ENCODE measurements at places on chromosomes 1 and 21.

DNA sequence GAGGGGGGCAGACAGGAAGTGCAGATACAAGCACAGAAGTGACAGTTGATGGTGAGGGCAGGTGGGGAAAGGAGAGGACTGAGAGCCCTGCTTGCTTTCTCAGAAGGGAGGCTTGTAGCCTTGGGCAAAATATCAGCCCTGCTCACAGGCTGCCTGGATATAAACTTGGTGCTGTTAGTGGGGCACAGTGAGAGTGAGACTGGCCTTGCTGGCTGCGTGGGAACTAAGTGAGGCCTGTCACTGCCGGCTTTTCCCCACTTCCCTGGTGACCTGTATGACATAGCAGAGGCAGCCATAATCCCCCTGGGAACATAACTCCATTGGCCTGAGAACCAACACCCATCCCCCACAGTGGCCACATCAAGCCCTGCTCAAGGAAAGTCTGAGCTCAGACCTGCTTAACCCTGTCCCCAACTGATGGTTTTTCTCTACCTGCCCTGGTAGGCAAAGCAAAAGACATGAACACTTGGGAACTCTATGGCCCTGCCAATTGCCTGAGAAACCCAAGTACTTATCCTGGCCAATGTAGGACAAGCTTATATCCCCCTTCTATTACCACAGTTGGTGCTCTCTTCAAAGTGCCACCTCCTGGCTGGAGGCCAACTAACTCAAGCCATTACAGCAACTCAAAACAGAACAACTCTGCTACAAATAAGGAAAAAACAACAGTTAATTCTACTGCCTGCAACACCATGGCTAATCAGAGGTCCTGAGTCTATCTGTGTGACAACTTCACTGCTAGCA is 472.7 kb downstream of the PLPP3 start:
- no peak for DNase-seq

DNA sequence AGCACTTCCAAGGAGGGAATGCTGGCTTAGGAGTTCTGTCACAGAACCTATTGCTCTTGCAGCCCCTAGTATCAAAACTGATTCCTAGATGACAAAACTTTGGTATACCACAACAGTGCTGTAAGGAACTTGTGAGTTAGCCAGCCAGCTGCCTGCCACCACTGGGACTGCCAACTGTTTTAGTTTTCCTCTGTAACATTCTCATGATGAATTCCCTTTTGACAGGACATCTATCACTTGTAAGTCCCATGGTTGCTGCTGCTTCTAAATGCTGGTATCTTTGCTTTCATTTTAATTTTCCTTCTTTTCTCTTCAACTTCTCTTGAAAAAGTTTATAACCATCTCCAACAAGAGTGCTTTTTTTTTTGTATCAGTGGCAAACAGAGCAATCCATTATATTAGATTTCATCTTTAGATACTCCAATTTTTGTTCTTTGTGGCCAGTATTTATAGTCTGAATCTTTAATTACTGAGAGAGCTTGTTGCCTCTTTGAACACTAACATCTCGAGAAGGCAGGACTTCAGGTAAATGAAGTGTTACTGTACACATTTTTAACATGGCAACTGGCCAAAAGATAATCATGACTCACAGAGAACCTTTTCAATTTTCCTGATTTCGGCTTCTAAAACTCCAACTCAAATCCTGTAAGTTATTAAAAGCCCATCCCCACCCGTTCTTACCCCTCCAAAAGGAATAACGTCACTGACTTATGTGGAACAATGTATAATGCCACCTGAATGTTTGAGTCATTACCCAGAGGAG is 19.8 kb downstream of the DBT start:
- no peak for DNase-seq

- DNase-seq, result no peak
These were observed 69.0 kb downstream of the KCND3 start for GRCh38 chr1:111920221-111921024.

DNA sequence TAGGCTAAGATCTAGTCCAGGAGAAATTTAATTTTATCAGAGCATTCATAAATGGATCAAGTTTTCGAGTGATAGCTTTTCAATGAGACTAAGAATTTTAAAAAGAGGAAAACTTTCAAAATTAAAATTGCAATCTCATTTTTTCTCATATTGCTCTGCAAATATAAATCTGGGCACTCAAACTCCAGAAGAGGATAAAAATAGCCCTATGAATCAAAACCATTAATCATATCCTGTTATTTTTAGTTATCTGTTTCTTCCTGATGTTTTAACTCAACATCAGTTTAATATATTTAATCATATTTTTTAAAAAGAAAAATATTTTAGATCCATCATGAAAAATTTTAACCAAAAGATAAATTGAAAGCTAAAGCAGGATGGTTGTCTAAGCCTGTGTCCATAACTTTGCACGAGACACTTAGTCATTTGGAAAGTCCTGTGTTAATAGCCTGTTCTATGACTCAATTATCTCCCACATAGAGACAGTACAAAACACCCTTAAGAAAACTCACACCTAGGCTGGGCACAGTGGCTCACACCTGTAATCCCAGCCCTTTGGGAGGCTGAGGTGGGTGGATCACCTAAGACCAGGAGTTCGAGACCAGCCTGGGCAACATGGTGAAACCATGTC is 17.1 kb upstream of the PRRC2C start:
- DNase-seq, result no peak

- no peak for DNase-seq
These were observed 28.0 kb upstream of the KAZN start for GRCh38 chr1:14570514-14570913.

DNA sequence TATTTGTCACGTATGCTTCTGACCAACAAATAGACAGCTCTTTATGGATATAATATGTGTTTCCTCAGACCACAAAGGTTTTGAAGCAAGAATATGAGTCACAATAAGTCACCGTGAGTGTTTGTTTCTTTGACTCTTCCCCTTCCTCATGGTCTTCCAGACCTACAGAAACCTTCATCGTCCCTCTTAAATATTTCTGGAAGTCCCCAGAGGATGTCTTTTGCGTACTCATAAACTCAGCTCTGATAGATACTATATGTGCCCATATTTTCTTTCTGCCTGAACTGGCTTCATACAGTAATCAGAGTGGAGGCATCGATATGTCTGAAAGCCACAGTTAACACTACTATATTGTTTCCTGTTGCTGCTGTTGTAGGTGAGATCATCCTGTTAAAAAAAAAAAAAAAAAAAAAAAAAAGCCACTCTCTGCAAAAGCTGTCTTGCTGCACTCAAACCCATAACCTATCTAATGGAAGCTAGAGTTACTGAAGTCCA is 38.4 kb downstream of the ADAMTS1 start:
- DNase-seq, result no peak

DNA sequence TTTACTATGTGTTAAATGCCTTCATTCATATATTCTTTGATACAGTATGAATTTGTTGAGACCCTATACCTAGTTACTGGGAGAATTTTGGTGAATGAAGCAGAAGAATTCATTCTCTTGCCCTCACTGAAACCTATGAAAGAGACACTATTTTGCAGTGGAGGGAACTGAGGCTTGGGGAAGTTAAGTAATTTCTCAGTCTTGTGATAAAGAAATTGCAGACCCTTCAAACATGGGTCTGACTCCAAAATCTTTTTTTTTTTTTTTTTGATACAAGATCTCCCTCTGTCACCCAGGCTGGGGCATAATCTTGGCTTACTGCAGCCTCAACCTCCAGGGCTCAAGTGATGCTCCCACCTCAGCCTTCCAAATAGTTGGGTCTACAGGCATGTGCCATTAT is 132.1 kb downstream of the DNM3 start:
- DNase-seq, result no peak

DNA sequence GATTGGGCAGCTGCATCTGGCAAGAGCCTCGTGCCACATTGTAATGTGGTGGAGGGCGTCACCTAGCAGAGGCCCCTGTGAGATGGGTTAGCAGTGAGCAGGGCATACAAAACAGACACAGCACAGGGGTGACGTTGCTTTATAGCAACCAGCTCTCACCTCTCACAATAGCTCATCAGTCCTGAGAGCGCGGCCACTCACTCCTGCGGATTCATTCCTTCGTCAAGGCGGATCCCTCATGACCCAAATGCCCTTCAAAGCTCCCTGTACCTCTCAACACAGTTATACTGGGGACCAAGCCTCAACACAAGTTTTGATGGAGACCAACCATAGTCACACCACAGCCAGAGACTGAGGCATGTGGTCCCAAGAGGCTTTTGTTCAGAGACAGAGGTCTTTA is 22.9 kb downstream of the SLC37A1 start:
- no peak for DNase-seq

DNA sequence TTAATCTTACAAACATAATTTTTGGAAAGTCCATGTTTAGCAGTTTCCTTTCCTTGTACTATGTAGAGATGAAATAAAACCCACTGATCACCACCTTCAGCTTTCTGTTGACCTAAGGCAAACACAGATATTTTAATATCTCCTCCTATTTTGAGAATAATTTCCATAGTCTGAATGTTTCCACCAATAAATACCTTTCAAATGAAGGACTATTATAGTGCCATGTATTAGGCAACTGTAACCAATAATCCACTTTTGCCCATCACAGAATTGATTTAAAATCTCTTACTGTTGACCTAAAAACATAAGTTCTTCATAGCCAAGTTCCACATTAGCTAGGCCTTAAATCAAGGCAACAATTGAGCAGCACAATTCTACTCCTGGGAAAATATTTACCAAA is 1.8 kb downstream of the CDC42BPA start:
- no peak for DNase-seq

DNA sequence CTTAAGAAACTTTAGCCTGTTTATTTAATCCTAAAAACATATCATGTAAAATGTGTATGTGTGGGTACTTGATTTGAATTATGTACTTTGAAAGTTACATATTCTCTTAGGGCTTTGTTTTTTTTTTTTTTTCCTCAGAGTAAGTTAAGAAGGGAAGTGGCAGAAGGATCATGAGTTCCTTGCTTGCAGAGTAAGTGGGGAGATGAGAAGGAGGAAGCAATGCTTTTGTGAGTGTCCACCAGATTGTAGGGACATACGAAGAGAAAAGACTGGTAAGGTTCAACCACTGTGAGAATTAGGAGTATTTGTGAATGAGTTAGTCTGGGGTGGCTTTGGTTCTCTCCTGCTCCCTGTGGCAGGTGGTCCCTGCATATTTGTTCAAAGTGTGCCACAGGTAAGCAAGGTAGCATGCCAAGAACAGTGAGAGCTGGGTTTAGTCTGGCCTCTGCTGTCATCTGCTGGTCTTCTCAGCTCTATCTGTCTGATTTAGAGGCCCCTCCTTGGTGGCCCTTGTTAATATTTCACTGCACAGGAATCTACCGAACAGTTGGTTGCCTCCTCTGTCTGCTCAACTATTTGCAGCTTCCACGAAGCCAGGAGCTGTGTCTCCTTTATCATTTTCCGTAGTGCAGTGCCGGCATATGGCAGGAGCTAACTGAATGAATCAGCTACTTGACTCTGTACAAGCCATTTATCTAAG is 9.5 kb downstream of the DNM3 start:
- no peak for DNase-seq

DNA sequence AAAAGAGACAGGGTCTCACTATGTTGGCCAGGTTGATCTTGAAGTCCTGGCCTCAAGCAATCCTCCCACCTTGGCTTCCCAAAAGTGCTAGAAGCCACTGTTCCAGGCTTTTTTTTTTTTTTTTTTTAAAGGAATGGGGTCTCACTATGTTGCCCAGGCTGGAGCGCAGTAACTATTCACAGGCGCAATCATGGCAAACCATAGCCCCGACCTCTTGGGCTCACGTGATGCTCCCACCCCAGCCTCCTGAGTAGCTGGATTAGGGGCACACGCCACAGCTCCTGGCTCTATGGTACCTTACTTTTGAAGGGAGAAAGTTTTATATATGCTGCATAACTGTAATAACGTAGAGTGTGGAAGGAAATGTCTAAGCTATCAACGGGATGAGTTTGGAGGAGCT is 5.7 kb upstream of the ATP13A2 start:
- no peak for DNase-seq

- no peak for DNase-seq
These were observed 2.4 kb downstream of the ICMT start for GRCh38 chr1:6233376-6233775.

- DNase-seq, result no peak
These were observed 110.1 kb downstream of the HMGB4 start for GRCh38 chr1:33973799-33974545.

GRCh38 chr1:37035014-37035691 is 838 bp upstream of the GRIK3 start:
- no peak for DNase-seq

GRCh38 chr1:90781534-90781933 is 64.4 kb upstream of the BARHL2 start:
- DNase-seq, result no peak

DNA sequence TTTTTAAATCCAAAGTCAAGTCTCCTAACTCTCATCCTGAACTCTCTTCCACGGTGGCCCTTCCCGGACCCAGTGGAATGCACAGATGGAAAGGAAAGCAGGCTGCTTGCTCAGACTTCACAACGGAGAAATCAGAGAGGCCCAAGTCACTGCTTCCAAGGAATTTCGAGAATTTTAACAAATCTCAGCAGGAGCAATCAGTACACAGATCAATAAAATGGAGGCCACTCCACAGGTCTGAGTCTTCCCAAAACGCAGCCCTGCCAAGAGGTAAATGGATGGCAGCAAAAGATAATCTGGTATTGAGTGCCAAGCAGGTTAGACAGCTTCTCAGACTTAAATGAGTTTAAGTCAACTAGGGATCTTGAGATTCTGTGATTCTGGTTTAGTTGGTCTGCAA is 81.1 kb upstream of the TIAM1 start:
- DNase-seq, result no peak

DNA sequence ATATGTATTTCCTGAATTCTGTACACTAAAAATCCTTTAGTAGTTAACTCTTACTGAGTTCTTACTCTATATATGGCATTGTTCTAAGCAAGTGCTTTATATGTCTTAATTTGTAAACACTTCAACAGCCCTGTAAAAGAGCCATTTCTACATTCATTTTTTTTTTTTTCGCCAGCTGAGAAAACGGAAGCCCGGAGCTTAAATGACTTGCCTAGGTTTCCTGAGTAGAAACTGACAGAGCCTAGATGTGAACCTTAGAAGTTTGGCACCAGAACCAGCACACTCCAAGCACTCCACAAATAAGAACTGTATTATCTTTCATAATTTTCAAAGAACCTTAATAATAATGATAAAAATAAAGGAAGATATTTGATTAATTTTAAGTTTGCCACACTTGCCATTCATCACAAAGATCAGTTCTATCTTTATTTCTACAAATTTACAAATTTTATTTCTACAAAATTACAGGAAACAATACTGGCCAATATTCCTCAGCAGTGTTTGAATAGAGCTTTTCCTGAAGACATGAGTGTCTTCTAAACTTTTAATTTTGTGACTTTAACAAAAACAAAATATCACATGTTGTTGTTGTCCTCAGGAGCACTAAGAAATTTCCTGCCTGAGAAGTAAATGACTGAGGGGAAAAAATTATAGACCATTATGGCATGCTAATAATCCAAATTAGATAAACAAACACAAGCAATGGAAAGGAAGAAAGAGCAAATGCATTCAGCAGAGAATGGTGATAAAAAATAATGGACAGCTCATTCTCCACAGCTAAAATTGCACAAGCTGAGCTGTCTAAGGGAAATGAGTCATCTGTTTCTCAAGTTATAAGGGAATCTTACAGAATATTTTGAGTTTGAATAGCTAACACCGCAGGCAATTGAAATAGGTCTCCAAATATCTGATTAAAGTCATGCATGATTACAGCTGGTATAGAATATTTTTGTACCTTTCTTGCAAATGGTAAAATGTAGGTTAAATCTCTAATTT is 71.2 kb downstream of the DPYD start:
- DNase-seq, result no peak

All from activated CD8-positive, alpha-beta memory T cell treated with anti-CD3 and anti-CD28 coated beads for 24 hours (primary cell).